ENCODE measurements at places on chromosomes 1 and 21. TPM values are rescaled to one million over a fixed set of nuclear protein-coding genes. Genes with fewer than 3 reads are reported as not detected.

Gene KRTAP7-1
- total RNA-seq: 57.8 TPM

Gene ALG14
- total RNA-seq: 0.80 TPM

Gene TENT5C
- total RNA-seq: 3.4 TPM

Gene TNFRSF4
- 0.42 TPM for total RNA-seq

Gene SLC44A5
- 1.1 TPM for total RNA-seq

Gene NEXN
- 3.3 TPM for total RNA-seq

Gene PGLYRP3
- total RNA-seq: 57.4 TPM

Measured in suprapubic skin (tissue), 4 donors.